Transverse colon (tissue), 4 donors: ENCODE measurements at places on chromosomes 6 and 20.

- DNase-seq, result no peak
Measured at GRCh38 chr20:51004781-51005180, 18.1 kb downstream of the KCNG1 start.

DNA sequence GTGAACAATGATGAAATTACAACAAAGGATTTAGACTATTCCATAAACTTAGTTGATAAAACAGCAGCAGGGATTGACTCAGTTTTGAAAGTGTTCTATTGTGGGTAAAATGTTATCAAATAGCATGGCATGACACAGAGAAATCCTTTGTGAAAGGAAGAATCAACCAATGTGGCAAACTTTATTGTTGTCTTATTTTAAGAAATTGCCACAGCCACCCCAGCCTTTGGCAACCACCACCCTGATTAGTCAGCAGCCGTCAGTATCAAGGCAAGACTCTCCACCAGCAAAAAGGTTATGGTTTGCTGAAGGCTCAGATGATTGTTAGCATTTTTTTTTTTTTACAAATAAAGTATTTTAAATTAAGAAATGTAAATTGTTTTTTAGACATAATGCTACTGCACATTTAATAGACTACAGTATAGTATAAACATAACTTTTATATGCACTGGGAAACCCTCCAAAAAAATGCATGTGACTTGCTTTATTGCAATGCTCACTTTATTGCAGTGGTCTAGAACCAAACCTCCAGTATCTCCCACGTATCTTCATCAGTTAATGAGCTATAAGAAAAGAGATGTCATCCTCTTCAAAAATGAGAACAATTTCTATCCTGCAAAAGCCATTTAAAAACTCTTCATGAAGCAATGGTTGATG is 162.7 kb downstream of the SOBP start:
- DNase-seq, result no peak

DNA sequence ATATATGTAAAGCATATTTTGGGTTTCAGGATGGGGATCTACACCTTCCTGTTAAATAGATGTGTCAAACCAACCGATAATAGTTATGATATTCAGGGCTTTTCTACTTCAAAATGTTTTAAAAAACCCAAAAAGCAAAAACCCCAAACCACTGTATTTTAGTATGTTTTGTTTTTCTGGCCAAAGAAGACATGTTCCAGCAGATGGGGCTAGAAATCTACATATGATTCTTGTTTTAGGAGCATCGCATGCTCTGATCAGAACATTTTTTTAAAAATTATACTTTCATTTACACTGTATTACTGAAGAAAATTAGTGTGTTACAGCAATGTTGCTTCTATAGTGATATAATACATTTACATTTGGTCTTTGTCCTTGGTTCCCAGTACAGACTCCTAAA is 11.0 kb downstream of the RMND1 start:
- no peak for DNase-seq

DNA sequence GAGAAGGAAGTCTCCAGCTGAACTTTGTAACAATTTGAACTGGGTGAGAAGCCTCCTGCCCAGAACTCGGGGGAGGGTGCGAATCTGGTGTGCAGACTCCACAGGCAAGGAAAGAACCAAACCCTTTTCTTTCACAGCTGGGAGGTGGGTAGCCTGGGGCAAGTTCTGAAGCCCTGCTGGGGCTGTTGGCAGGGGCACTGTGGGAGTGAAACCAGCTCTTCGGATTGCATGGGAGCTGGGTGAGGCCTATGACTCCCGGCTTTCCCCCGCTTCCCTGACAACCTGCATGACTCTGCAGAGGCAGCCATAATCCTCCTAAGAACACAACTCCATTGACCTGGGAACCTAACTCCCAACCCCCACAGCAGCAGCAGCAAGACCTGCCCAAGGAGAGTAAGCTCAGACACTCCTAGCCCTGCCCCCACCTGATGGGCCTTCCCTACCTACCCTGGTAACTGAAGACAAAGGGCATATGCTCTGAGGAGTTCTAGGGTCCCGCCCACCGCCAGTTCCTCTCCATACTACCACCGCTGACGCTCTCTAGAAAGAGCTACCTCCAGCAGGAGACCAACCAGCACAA is 37.5 kb downstream of the SOD2 start:
- no peak for DNase-seq

DNA sequence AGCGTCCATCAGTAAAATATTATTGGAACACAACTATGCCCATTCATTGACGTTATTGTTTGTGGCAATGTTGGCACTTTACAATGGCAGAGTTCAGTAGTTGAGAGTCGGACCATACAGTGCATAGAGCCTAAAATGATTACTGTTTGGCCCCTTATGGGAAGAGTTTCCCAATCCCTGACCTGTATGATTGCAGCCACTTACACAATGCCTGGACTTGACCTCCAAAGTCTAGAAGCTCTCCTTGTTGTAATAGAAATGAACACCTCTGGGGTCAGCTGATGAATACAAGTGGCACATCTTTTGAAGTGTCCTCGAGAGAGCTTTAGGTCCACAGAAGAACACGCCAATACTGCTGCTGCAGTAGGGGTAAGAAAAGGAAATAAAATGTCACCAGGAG is 59.0 kb downstream of the NOX3 start:
- DNase-seq, result no peak

DNA sequence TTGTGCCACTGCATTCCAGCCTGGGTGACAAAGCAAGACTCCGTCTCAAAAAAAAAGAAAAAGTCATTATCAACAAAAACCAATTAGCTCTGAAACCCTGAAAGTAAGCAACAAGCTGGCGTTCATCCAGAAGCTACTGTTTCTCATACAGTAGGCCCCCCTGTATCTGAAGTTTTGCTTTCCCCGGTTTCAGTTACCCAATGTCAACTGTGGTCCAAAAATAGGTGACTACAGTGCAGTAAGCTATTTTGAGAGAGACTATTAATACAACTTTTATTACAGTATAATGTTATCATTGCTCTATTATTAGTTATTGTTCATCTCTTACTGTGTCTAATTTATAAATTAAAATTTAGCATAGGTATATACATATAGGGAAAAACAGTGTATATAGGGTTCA is 135.1 kb downstream of the KIF16B start:
- no peak for DNase-seq

- DNase-seq, result no peak
Measured at GRCh38 chr20:51811042-51811355, 8.7 kb upstream of the SALL4 start.

DNA sequence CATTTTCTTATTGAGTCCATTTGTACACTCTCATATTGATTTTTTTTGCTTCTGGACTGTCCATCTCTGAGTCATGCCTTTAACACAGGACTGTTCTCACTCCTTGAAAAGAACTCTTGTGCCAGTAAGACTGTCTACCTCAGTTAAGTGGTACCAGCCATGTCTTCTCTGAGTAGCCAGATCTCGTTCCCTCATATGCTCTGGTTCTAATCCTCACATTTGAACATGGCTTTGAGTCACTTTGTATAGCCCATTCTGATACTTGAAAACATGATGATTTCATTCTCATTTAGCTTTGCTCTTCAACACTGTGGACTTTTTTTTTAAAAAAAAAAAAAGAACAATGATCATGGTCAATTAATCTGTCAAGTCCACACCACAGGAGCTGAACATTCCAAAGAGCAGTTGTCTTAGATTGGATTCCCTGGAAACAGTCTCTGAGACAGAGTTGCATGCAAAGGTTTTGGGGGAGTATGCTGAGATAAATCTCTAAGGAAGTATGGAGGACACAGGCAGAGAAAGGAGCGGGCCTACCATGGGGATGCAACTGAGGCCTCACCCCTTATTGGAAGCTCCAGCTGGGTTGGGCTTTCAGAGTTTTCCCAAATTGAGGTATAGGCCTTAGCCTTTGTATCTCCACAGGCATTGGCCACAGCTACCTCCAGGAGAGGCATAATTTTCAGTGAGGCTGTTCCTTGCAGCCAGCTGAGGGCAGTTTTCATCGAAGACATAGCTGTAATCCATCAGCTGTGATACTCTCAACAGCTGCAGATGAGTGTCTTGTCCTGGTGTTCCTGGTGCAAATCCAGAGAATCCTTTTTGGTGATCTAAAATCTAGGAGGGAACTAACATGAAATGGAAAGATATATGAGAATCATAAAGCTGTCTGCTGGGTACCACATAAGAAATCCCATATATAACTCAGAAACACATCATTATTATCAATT is 6.0 kb upstream of the PTCHD4 start:
- DNase-seq, result no peak

- DNase-seq, result no peak
Measured at GRCh38 chr6:125544819-125545218, 204.6 kb upstream of the HEY2 start.

GRCh38 chr6:73566954-73567591 is 46.2 kb upstream of the EEF1A1 start:
- peak; percentile 86 for DNase-seq

DNA sequence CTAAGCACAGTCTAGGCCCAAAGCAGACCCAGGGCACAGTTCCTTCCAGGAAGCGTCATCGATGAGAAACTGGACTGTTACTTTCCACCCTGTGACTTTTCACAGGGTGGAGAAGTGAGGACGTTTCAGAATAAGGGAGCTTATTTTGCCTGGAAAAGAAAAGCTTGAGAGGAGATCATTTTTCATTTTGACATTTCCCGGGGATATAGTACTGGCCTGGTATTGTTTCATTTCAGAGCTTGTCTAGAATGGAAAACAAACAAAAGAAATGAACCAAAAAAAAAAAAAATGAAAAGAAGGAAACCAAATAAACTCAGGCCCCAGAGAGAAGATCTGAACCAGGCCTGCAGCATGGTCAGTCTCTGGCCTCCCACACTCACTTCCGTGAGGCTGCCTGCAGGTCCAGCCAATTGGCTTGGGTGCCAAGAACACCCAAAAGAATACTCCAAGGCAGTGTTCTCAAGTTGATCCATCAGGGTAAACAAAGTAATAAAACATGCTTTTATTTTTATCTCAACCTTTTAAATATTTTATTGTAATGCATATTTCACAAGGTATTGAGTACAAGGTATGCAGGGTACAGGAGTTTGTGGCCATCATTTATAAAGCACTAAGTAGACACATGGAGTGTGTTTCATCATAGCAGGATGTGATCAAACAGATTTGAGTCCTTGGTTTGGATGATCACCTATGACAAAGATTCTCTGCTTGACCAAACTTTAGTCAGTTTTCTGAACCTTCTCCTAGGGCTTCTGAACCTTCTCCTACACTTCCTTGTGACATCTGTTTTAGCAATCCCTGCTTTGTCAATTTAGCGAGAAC is 176.9 kb upstream of the GGTLC1 start:
- DNase-seq, result no peak

DNA sequence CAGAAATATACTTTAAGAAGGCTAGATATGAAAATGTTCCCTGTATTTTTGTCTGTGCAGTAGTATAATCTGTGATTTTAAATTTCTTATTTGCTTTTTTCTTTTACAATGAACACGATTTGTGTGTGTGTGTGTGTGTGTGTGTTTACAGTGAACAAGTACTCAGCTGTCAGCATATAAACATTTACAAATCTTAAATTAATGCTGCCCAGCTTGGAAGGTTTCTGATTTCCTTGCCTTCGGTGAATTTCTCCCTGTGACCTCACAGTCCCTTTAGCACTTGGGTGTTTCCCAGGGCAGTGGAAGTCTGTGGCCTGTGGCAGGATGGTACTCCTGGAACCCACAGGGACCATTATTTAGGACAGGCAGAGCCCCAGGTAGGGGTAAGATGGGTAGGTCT is 37.6 kb downstream of the TXLNB start:
- DNase-seq, result no peak

GRCh38 chr20:1566701-1567100 is 9.2 kb upstream of the SIRPD start:
- no peak for DNase-seq

DNA sequence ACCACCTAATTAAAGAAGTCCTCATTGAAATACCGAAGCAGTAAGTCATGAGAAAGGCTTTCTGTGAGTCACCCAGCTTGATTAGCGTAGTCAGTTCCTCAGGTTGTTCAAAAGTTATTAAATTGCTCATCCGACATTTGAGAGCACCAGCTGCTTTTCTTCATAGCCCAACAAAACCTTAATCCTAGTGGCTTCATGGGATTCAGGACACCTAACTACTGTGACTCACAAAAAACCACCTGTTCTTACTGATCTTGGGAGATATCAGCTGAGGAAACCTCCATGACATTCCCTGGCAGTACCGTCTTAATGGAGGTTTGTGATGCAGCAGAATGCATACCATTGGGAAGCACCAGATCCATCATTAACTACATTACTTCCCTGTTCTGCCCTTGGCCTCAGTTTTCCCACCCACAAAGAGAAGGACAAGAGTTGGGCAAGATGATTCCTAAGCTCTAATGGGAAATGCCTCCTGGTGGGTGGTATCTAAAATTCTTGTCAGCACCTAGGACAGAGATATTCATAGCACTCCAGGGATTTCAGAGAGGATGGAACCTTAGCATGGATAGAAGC is 103.8 kb downstream of the KHDC1L start:
- no peak for DNase-seq

DNA sequence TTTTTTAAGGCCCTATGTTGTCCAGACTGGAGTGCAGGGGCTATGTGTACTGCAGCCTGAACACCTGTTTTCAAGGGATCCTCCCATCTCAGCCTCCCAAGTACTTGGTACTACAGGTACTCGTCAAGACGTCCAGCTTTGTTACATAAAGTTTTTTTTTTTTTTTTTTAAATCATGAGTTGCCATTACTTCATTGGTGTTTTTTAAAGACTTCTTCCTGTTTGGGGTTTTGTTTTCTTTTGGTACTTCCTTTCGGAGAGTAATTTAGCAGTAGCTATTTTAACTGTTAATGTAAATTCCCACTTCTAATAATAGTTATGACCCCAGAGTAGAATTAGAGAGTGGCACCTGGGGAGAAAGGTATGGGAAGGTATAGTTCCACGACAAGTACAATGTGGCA is 10.5 kb downstream of the ZNFX1 start:
- DNase-seq, result no peak

GRCh38 chr6:89045011-89045387 is 35.6 kb upstream of the PNRC1 start:
- DNase-seq, result no peak

GRCh38 chr20:46964618-46965455 is 70.2 kb downstream of the EYA2 start:
- DNase-seq, result no peak

GRCh38 chr20:53642196-53643030 is 48.8 kb upstream of the ZNF217 start:
- DNase-seq, result peak; percentile 66

DNA sequence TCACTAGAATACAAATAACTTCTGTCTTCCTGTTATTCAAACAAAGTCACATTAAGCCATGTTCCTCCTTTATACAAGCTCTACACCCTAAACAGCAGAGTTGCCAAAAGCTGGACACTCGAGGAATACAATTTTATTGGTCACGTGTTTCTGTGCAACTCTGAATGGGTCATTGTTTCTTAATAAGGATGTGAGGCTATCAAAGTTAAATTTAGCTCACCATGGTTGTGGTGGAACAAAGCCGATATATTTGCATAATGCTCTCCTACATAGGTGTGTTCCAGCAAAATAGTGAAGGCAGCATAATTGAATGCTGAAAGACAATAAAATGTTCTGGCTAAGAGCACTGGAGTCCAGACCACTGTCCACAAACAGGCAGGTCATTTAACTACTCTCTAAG is 36.9 kb upstream of the CD2AP start:
- no peak for DNase-seq
